ENCODE measurements at places on chromosomes 2 and 18. TPM values are rescaled to one million over a fixed set of nuclear protein-coding genes. Genes with fewer than 3 reads are reported as not detected.

Gene TCF23
- not detected for total RNA-seq

Gene LHCGR
- 0.43 TPM for total RNA-seq

Gene MATN3
- not detected for total RNA-seq

Gene KCNIP3
- 1.6 TPM for total RNA-seq

Gene MBD1
- total RNA-seq = 96.9 TPM

Gene ELOA2
- total RNA-seq = not detected

Gene TMEFF2
- total RNA-seq = not detected

Gene TANC1
- 59.7 TPM for total RNA-seq

Gene AMER3
- not detected for total RNA-seq

Gene SPC25
- 2.9 TPM for total RNA-seq

Gene CENPA
- not detected for total RNA-seq

Gene TRPM8
- not detected for total RNA-seq

Gene NAB1
- total RNA-seq = 41.3 TPM

Gene GLI2
- 0.45 TPM for total RNA-seq

Gene R3HDM1
- 12.1 TPM for total RNA-seq

Gene LIMS3
- 3.6 TPM for total RNA-seq

Gene ADRA2B
- 0.43 TPM for total RNA-seq

Gene AGXT
- total RNA-seq = not detected

Gene TUBA3E
- not detected for total RNA-seq

Gene ALLC
- total RNA-seq = not detected

Gene HRH4
- not detected for total RNA-seq

Gene FAM237A
- not detected for total RNA-seq

Gene XIRP2
- not detected for total RNA-seq

Gene USP34
- 49.0 TPM for total RNA-seq

Gene CEBPZOS
- 26.8 TPM for total RNA-seq

Gene SERPINB11
- not detected for total RNA-seq

Gene ANKRD39
- 4.7 TPM for total RNA-seq

Gene TNFAIP6
- not detected for total RNA-seq

Gene DOK1
- 22.8 TPM for total RNA-seq

Gene MAP3K19
- total RNA-seq = 1.1 TPM

Gene DSC1
- not detected for total RNA-seq

Gene RNF149
- total RNA-seq = 154 TPM

Gene PLA2R1
- 6.4 TPM for total RNA-seq

Gene SMYD5
- total RNA-seq = 12.9 TPM

Gene C18orf32
- 0.58 TPM for total RNA-seq

Measured in stomach (tissue), 19 donors.